ENCODE measurements at places on chromosomes 2 and 18. TPM values are rescaled to one million over a fixed set of nuclear protein-coding genes. Genes with fewer than 3 reads are reported as not detected.

The THSD7B gene
- total RNA-seq: 0.42 TPM

DNA sequence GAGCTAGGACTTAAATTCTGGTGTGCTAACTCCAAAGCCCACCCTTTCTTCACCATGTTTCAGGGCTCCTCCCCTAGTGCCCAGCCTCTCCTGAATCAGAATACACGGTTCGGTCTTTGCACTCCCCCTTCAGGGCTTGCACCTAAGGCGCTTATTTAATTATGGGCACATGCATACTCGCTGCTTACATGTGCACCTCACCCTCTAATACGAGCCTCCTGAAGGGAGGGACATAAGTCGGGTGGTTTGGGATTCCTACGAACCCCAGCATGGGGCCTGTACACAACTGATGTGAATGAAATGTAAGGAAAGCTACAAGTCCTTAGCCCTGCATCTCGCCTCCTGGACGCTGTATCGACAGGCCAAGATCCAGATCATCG is 435 bp downstream of the IFT172 start:
- peak overlapping the region; percentile 47 for H3K27ac ChIP-seq
- peak overlapping the region; percentile 44 for H3K4me3 ChIP-seq
- peaks cover 24% of the 10 kb centered on the region for H3K4me1 ChIP-seq
- no peaks in the 10 kb centered on the region for H3K27me3 ChIP-seq
- peaks cover 7% of the 10 kb centered on the region for H3K36me3 ChIP-seq
- DNase-seq: no peak

GRCh38 chr2:219418155-219419011 is at the start of gene DES:
Gene DES (plus strand): TSS chr2:219418377. CDS start chr2:219418463, 86 bp downstream.
- H3K4me1 ChIP-seq: peaks cover 3% of the 10 kb centered on the region
- no peaks in the 10 kb centered on the region for H3K36me3 ChIP-seq
- DNase-seq: no peak
- peaks cover 3% of the 10 kb centered on the region for H3K27me3 ChIP-seq
- H3K27ac ChIP-seq: no peak within 1 kb of the TSS
- no peak within 1 kb of the TSS for H3K4me3 ChIP-seq

The SOX11 gene
- total RNA-seq: 0.09 TPM

The POTEI gene
- total RNA-seq: not detected

DNA sequence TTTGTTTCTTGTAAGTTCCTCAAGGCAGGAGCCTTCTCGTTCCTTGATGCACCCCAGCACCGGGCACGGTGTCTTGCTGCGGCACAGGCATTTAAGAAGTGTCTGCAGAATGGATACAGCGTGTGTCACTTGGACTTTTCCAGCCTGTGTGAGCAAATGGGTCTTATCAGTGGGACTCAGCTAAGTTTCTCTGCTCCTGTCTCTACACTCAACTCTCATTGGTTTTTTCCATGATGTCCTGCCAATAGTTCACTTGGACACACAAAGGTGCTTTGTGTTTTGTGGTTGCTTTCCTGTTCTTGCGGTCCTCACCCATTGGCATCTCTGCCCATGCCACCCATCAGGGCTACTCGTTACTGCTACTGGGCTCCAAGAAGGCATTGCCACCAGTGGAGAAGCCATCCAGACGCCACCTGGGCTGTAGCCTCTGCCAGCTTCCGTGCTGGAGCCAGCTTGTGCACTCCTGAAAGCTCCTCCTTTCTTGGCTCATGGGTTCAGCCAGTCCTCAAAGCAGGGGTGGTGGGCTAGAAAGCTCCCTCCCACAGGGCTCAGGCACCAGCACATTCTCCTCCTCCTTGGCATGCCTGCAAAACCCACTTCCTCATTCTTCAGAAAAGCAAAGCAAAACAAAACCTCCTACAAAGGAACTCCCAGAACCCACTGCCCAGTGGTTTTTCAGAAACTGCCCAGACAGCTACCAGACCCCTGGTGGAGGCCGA is 41.4 kb downstream of the IL1R2 start:
- DNase-seq: no peak
- peaks cover 8% of the 10 kb centered on the region for H3K4me1 ChIP-seq
- H3K36me3 ChIP-seq: no peaks in the 10 kb centered on the region
- no peak overlapping the region for H3K4me3 ChIP-seq
- peak overlapping the region; percentile 89 for H3K27ac ChIP-seq

The CCDC74A gene
- total RNA-seq: 0.42 TPM

- no peaks in the 10 kb centered on the region for H3K36me3 ChIP-seq
- DNase-seq: no peak
- H3K4me3 ChIP-seq: no peak overlapping the region
- no peaks in the 10 kb centered on the region for H3K4me1 ChIP-seq
- no peak overlapping the region for H3K27ac ChIP-seq
Measured at GRCh38 chr2:125168442-125168841, 1143.4 kb downstream of the CNTNAP5 start.

DNA sequence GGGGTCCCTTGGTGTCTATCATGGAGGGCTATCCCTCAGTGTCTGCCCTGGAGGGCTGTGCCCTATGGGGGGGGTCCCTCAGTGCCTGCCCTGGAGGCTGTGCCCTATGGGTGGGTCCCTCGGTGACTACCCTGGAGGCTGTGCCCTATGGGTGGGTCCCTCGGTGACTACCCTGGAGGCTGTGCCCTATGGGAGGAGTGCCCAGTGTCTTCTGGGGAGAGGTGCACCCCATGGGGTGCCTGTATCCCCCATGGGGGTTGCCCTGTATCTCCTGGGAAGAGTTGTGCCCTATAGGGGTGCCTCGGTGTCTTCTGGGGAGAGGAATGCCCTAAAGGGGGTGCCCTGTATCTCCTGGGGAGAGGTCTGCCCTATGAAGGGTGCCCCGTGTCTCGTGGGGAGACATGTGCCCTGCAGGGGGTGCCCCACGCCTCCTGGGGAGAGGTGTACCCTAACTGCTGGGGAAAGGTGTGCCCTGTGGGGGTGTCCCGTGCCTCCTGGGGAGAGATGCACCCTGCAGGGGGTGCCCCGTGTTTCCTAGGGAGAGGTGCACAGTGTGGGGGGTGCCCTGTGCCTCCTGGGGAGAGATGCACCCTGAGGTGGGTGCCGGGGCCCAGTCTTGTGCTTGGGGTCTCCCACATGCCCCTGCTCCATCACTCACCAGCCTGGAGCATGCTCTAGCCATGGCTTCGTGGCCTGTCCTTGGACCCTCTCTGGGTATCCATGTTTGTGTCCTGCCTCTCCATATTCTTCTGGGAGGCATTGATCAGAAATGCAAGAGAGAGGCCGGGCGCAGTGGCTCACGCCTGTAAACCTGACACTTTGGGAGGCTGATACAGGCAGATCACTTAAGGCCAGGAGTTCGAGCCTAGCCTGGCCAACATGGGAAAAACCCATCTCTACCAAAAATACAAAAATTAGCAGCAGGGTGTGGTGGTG is 215.6 kb downstream of the HDAC4 start:
- DNase-seq: no peak
- H3K4me3 ChIP-seq: no peak overlapping the region
- peaks cover 2% of the 10 kb centered on the region for H3K36me3 ChIP-seq
- H3K27me3 ChIP-seq: no peaks in the 10 kb centered on the region
- no peaks in the 10 kb centered on the region for H3K4me1 ChIP-seq

The MC4R gene
- total RNA-seq: not detected

GRCh38 chr2:230956827-230957755 is 32.0 kb upstream of the GPR55 start:
- no peak for DNase-seq
- H3K4me1 ChIP-seq: no peaks in the 10 kb centered on the region
- H3K36me3 ChIP-seq: no peaks in the 10 kb centered on the region
- H3K27me3 ChIP-seq: peaks cover 5% of the 10 kb centered on the region
- no peak overlapping the region for H3K27ac ChIP-seq

GRCh38 chr18:73296686-73297085 is 428.9 kb upstream of the NETO1 start:
- H3K27ac ChIP-seq: no peak overlapping the region
- H3K36me3 ChIP-seq: no peaks in the 10 kb centered on the region
- H3K4me3 ChIP-seq: no peak overlapping the region
- peaks cover 2% of the 10 kb centered on the region for H3K4me1 ChIP-seq
- no peaks in the 10 kb centered on the region for H3K27me3 ChIP-seq
- DNase-seq: no peak

GRCh38 chr2:67516899-67517530 is 119.9 kb downstream of the ETAA1 start:
- H3K4me1 ChIP-seq: no peaks in the 10 kb centered on the region
- no peaks in the 10 kb centered on the region for H3K36me3 ChIP-seq
- H3K27ac ChIP-seq: no peak overlapping the region
- H3K27me3 ChIP-seq: no peaks in the 10 kb centered on the region

GRCh38 chr18:21599585-21600525 is 649 bp downstream of the ESCO1 start:
- no peaks in the 10 kb centered on the region for H3K27me3 ChIP-seq
- DNase-seq: no peak
- peak overlapping the region; percentile 96 for H3K27ac ChIP-seq
- H3K4me3 ChIP-seq: peak overlapping the region; percentile 67

The TLK1 gene
- total RNA-seq: 19.6 TPM

DNA sequence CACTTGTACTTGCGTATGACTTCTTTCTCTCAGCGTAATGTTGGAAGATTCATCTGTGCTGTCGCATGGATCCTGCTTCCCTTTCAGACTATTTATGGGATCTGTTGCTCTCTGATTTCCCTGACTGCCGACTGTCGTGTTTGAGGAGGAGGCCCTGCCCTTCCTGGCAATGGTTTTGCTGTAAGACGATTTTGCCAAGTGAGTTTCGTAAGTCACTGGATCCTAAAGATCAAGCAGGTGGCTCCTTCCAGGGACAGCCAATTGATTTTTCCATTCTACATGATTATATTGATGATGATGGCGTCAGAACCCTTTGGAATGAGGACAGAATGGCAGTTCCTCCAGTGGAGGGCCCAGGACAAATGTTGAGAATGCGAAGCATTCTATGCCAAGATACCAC is 8.7 kb upstream of the B3GNT2 start:
- H3K27ac ChIP-seq: no peak overlapping the region
- H3K4me3 ChIP-seq: no peak overlapping the region

DNA sequence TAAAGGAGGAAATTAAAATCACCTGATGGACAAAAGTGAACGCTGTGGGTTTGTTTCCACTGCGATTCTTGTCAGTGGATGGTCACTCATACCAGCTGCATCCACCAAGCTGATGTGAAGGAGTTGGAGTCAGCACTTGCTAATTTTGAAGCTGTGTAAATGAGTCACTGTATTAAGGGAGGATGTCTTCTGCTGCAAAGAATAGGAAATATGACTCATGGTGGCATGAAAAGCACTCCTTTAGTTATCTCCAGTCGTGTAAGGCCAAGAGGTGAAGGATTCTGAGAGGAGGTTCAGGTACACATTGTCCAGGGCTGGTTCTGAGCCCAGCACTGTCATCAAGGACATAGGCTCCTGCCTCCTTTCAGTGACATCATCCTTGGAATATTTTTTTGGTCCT is 71.7 kb upstream of the SKOR2 start:
- no peak overlapping the region for H3K4me3 ChIP-seq
- DNase-seq: no peak
- H3K36me3 ChIP-seq: no peaks in the 10 kb centered on the region
- no peaks in the 10 kb centered on the region for H3K4me1 ChIP-seq
- H3K27me3 ChIP-seq: peaks cover 5% of the 10 kb centered on the region

The SLC9A4 gene
- not detected for total RNA-seq

GRCh38 chr2:203915256-203915655 is 21.3 kb upstream of the ICOS start:
- H3K4me3 ChIP-seq: no peak overlapping the region
- no peak for DNase-seq
- no peak overlapping the region for H3K27ac ChIP-seq
- no peaks in the 10 kb centered on the region for H3K4me1 ChIP-seq
- H3K27me3 ChIP-seq: no peaks in the 10 kb centered on the region

GRCh38 chr18:9206421-9206820 is 69.8 kb downstream of the ANKRD12 start:
- no peaks in the 10 kb centered on the region for H3K27me3 ChIP-seq
- no peak overlapping the region for H3K4me3 ChIP-seq
- no peak for DNase-seq
- H3K36me3 ChIP-seq: peaks cover 4% of the 10 kb centered on the region

The CDH7 gene
- not detected for total RNA-seq

GRCh38 chr2:106358081-106358480 is 110.1 kb downstream of the RGPD3 start:
- peaks cover 9% of the 10 kb centered on the region for H3K4me1 ChIP-seq
- no peak overlapping the region for H3K4me3 ChIP-seq
- no peaks in the 10 kb centered on the region for H3K36me3 ChIP-seq
- H3K27ac ChIP-seq: no peak overlapping the region
- no peak for DNase-seq
- H3K27me3 ChIP-seq: no peaks in the 10 kb centered on the region

The HOXD11 gene
- total RNA-seq: not detected

- no peak for DNase-seq
- H3K27ac ChIP-seq: no peak overlapping the region
- H3K27me3 ChIP-seq: no peaks in the 10 kb centered on the region
Measured at GRCh38 chr18:65091744-65092329, 659.0 kb upstream of the CDH7 start.

DNA sequence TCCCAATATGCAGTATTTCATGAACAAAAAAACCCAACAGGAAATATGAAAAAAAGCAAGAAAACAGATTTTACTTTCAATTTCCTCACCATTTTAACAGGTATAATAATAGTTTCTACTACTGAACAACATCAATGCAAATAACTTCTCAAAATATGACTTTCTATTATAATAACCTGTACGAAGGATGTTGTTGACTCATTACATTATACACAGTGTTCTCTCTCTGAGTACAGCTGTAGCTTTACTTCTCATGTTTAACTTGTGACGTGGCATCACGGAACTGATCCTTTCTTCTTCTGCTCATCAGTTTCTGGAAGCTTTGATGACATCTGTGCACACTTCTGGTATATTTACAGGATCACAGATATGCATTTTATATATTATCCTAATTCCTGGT is 40.0 kb downstream of the FAM228A start:
- no peaks in the 10 kb centered on the region for H3K27me3 ChIP-seq
- H3K27ac ChIP-seq: no peak overlapping the region
- no peaks in the 10 kb centered on the region for H3K4me1 ChIP-seq

The VAMP8 gene
- total RNA-seq: 50.8 TPM

- no peak overlapping the region for H3K27ac ChIP-seq
- no peaks in the 10 kb centered on the region for H3K36me3 ChIP-seq
- H3K4me1 ChIP-seq: no peaks in the 10 kb centered on the region
Measured at GRCh38 chr18:63078471-63078870, 241.1 kb downstream of the BCL2 start.

DNA sequence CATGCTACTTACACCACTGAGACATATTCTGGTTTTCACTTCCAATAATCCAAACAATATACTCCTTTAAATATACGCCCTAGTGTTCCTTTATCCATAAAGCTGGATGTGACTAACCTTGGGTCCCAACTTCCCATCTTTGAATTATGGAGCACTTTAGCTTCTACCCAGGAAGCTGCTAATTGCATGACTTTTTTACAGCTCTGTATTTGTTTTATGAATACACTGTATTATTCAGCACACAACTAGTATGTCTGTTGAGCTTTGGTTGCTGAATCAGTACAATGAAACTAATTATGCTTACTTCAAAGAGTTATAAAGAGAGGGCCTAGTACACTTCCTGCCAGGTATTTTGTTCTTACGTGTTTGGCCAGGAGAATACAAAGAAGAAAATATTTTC is 118.5 kb downstream of the BAZ2B start:
- no peaks in the 10 kb centered on the region for H3K36me3 ChIP-seq
- no peaks in the 10 kb centered on the region for H3K4me1 ChIP-seq
- DNase-seq: no peak

- no peak for DNase-seq
- H3K4me3 ChIP-seq: peak overlapping the region; percentile 90
- peak overlapping the region; percentile 97 for H3K27ac ChIP-seq
- H3K36me3 ChIP-seq: no peaks in the 10 kb centered on the region
- H3K4me1 ChIP-seq: peaks cover 11% of the 10 kb centered on the region
- no peaks in the 10 kb centered on the region for H3K27me3 ChIP-seq
Measured at GRCh38 chr18:63970809-63971205, 926 bp downstream of the SERPINB8 start.

- no peak overlapping the region for H3K4me3 ChIP-seq
- H3K36me3 ChIP-seq: peaks cover 56% of the 10 kb centered on the region
- H3K27me3 ChIP-seq: no peaks in the 10 kb centered on the region
- no peak for DNase-seq
- H3K4me1 ChIP-seq: no peaks in the 10 kb centered on the region
Measured at GRCh38 chr2:201704536-201704935, 6.1 kb upstream of the MPP4 start.

All from liver (tissue), 10 donors.